H7 (cell line): ENCODE measurements at places on chromosomes 4 and X.

DNA sequence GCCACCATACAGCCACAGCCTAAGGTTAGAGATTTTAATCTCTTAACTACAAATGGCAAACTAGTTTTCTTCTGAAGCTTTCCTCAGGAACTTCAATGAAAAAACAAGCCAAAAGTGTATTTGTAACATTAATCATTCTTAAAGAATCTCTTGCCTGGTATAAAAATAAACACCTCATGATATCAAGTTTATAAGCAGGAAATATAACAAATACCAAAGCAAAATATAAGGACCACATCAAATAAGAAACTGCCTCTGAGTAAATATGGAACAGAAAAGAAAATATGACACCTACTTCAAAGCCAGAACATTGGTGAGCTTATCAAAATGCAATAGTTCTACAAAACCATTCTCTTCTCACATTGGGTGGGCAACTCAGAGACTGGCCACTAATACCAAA lies 89.9 kb downstream of the GPC4 start:
- DNase-seq, result no peak

GRCh38 chr4:101104312-101105052 lies 242.8 kb downstream of the PPP3CA start:
- no peak for DNase-seq

GRCh38 chr4:75724867-75725724 lies 719 bp downstream of the USO1 start:
- peak; percentile 84 for DNase-seq

GRCh38 chr4:166172619-166173018 lies 299.6 kb downstream of the TLL1 start:
- no peak for DNase-seq

DNA sequence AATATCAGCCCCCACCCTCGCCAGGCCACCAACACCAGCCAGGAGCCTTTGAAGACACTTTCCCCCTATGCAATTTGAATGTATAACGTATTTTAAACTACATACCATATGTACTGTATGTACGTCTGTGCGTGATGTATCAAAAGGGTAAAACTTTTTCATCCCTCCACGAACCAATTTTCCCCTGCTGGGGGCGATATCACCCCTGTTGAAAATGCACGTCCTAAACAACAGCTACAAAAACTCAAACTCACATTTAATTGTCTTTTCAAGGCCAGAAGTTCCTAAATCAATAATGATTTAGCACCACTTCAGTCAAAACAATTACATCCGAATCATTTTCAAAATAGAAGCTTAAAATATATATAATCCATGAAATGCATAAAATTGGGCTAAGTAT lies 1.4 kb downstream of the VEGFD start:
- DNase-seq, result no peak

GRCh38 chr4:75771607-75772006 lies 47.2 kb downstream of the USO1 start:
- no peak for DNase-seq

- no peak for DNase-seq
These were observed 26.9 kb downstream of the KCNIP4 start for GRCh38 chr4:21921526-21922180.

- no peak for DNase-seq
These were observed 29.6 kb downstream of the TRIM2 start for GRCh38 chr4:153233761-153234371.

DNA sequence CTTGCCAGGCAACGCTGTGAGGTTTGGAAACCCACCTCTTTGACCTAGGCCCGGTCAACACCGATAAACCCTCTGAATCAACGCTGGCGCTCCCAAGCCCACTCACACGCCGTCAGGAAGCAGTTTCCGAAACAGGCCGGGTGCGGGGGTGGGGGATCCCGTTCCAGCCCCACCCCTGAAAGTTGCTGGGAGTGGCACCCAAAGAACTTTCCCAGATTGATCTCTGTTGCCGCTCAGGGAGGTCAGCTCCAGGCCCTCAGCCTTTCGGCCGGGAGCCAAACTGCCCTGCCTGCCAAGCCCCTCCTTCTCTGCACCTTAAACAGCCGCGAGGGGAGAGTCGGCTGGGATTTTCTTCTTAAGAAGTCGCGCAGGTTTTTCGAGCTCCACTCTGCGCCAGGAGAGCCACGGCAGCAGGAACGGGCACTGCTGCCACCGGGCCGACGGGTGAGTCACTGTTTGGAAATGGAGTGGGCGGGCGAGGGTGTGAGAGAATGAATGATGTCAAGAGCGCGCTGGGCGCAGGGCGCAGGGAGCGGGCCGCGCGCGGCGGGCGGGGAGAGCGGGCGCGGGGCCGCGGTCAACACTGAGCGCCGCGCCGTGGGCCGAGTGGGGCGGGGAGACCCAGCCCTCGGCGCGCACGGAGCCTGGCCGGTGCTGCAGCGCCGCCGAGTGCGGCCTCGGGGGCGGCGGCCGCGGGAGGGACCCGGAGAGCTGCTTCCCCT lies at the start of gene SGMS2:
Gene SGMS2, plus strand, starts transcription at position 583 of the 722 bp plus-strand sequence. CDS start 70,622 bp downstream, outside the sequence.
- peak; percentile 76 for DNase-seq

- no peak for DNase-seq
These were observed 30.1 kb downstream of the PDHA2 start for GRCh38 chr4:95869961-95870500.

DNA sequence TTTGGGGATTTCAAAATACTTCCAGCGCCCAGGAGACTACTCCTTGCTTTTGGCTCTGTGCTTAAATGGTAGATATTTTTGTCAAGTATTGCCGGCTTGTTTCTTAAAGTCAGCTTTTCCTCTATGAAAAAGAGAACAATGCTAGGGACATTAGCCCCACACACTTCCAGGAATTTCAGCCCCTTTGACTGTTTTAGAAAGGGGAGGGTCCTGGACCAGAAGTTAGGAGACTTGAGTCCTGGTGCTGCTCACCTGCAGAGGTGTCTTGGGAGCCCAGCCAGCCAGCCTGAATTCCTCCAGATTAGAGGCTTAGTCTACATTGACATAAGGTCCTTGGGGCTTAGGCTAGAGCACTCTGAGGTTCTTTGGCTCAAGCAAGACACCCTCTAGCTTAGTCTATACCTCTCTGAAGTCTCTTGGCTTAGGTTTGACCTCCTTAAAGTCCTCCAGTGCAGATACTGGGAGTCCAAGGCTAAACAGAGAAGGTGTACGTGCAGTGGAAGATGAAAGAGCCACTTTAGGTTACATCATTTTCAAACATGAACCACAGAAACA lies 1.6 kb upstream of the SETD7 start:
- peak; percentile 54 for DNase-seq
